SHP77 treated with DMSO at 0.1 percent for 48 hours (cell line): ENCODE measurements at places on chromosomes 5 and 9.

GRCh38 chr9:127336506-127337352 is 60.2 kb upstream of the SLC2A8 start:
- DNase-seq, result no peak

DNA sequence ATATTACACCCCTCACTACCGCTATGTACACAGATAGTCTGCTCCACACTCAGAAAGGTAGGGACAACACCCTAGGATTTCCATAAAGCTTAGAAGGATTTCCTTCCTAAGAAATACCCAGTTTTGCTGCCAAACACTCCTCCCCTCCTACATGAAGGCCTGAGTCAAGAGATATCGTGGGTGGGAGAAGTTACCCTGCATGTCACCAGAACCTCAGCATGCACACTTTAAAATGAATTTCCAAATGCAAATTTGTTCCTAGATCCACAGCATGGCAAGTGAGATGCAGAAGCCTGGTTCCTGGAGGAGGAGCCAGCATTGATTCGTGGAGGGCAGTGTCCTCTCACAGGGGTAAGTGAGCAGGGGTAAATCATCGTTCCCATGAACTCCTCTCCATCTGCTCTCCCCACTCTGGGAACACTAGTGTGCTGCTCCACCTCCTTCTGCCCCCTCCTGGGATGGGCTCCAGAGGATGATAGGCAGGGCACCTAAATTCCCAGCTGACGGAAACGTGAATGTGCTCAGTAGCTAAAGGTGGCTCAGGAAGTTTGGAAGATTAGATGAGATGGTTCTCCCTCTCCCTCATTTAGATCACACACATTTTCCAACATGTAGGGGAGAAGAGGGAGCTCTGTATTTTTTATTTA is 76.7 kb downstream of the PDE4D start:
- no peak for DNase-seq

- no peak for DNase-seq
These were observed 785.3 kb upstream of the RIOK2 start for GRCh38 chr5:97968346-97968745.

- DNase-seq, result no peak
These were observed 156.6 kb downstream of the PIK3R1 start for GRCh38 chr5:68372161-68372560.
